ENCODE measurements at places on chromosomes 2 and 18.

- DNase-seq, result no peak
These were observed 77.2 kb upstream of the TTN start for GRCh38 chr2:178884440-178884839.

DNA sequence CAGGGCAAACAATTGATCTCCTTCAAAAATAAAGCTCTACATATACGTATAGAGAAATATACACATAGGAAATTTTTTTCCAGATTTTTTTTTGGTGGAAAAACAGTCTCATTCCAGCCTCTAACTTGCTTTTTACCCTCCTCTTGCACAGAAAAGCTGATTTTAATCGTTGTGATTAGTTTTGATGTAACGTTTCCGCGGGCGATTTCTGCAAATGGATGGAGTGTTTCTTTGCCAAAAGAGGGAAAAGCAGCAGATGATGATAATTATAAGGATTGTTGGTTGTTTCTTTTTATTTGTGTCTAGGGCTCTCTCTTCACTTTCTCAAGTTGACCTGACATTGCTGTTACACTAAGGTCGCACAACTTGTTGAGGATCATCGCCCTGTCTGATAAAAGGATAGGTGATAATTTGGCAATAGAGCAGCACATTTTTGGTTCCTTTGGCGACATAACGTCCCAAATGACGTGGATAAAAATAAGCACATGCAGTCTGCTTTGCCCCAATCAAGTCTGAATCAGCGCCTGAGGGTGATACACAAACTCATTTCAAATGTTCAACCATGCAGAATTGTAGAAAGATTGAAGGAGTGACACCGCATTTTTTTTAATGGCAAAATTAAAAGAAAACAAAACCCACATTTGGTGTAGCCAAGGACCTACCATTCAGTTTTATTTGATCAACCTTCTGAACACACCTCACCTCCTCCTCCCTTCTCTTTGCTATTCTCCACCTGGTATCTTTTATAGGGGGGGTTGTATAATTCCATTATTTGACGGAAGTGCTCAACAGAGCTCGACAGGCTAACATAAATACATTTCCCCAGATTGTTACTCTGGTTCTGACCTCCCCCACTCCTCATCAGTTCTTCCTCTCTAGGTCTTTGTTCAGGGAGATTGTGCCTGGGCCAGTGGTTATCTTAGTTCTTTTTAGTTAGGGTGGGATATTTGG, 109.6 kb upstream of the KCTD1 start:
- no peak for DNase-seq

GRCh38 chr2:143698888-143699570, 569.8 kb downstream of the ARHGAP15 start:
- DNase-seq, result no peak

GRCh38 chr2:224875841-224876240, 159.7 kb upstream of the CCDC195 start:
- DNase-seq, result no peak

- DNase-seq, result no peak
These were observed 42.7 kb downstream of the NPPC start for GRCh38 chr2:231883468-231883881.

DNA sequence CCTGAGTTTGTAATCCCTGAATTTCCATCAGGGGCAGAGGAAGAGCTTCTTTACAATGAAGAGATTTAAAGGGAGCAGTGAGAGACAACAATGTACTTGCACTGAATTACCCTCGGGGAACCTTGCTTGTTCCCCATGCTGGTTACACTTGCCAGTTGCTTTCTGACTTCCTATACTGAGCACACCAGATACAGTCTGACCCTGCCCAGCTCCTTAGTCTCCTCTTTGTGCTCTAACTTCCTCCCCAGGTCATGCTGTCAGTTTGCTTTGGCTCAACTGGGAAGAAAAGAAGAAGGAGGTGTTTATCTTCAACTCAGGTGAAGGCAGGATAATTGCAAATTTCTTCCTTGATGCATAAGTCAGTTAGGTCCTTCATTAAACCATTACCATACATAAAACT, 658.4 kb downstream of the NYAP2 start:
- DNase-seq, result no peak

- no peak for DNase-seq
These were observed 43.4 kb downstream of the FAM98A start for GRCh38 chr2:33555681-33556080.

- DNase-seq, result peak; percentile 60
These were observed 19.6 kb upstream of the YPEL5 start for GRCh38 chr2:30127016-30127893.

- no peak for DNase-seq
These were observed 11.8 kb downstream of the RBFA start for GRCh38 chr18:80046011-80046410.

GRCh38 chr18:22468554-22468891, 50.8 kb upstream of the CTAGE1 start:
- no peak for DNase-seq

GRCh38 chr2:8472545-8473323, 209.1 kb upstream of the ID2 start:
- no peak for DNase-seq

- DNase-seq, result no peak
These were observed 5.6 kb upstream of the HS6ST1 start for GRCh38 chr2:128324008-128324896.

DNA sequence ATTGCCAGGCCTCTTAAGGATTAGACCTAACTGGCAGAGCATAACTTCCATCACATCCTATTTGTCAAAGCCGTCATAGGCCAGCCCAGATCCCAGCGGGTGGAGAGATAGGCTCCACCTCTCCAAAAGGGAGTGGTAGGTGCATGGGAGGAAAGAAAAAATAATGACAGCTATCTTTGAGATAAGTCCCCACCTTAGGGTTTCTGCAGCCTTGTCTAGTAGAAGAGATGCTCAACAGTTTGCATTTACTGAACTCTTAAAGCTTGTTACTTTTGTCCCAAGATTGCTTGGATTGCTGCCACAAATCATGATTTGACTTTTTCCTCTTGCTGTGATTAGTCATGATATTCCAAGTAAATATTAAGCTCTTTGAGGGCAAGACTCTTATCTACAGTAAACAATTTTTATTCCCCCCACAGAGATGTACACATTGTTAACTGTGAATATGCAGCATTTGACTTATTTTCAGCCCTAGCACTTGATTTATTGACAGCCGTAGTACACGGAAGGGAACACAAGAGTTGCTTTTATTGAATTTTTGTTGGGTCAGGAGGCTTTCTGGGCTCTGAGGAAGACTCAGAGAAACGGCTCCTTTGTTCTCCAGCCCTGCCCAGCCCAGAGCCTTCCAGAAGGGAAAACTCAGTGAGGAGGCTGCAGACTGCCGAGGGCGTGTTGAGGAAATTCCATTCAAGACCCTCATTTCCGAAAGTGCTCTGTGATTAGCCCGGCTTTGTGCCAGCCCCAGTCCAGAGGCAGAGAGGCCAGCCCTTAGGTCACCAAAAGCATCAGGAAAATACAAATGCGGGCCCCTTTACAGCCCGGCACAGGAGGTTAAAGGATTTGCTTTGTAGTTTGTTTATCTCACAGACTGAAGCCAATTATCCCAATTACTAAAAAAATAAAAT, 75.5 kb upstream of the ZNF532 start:
- peak; percentile 76 for DNase-seq

- DNase-seq, result peak; percentile 70
These were observed 193.0 kb upstream of the NETO1 start for GRCh38 chr18:73060666-73061288.

- peak; percentile 55 for DNase-seq
These were observed 23.7 kb downstream of the EFEMP1 start for GRCh38 chr2:55899881-55900280.

DNA sequence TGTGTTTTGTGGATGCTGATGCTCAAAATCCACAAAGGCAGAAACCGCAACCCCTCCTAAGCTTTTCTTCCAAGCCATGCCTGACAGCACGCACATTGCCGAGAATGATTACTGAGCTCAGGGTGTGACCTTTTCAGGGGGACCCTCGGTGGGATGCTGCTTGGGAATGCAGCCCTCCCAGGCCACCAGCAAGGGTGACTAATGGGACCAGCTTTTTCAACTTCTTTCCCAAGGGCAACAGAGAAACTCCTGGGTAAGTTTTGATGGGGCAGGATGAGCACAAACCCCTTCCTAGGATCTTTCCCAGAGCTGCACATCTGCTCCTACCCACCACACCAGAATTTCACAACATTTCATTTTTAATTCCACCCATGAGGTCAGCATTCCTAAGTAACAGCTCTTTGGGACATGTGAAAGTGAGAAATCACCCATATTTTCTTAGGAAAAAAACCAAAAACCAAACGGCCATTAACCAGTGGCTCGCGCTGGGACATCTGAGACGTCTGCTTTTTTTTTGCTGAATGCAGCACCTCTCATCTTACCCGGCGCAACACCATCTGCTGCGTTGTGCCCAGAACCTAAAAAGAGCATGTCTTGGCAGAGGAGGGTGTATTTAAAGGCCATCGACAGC, 119.0 kb downstream of the ARL4C start:
- peak; percentile 99 for DNase-seq

- DNase-seq, result peak; percentile 50
These were observed 10.7 kb downstream of the MRPL44 start for GRCh38 chr2:223967981-223968380.

- no peak for DNase-seq
These were observed 17.4 kb downstream of the TTC39C start for GRCh38 chr18:24031916-24032315.

GRCh38 chr2:219429958-219430606, 4.6 kb upstream of the SPEG start:
- DNase-seq, result no peak

- no peak for DNase-seq
These were observed 108.5 kb upstream of the SMAD7 start for GRCh38 chr18:49059028-49059834.

DNA sequence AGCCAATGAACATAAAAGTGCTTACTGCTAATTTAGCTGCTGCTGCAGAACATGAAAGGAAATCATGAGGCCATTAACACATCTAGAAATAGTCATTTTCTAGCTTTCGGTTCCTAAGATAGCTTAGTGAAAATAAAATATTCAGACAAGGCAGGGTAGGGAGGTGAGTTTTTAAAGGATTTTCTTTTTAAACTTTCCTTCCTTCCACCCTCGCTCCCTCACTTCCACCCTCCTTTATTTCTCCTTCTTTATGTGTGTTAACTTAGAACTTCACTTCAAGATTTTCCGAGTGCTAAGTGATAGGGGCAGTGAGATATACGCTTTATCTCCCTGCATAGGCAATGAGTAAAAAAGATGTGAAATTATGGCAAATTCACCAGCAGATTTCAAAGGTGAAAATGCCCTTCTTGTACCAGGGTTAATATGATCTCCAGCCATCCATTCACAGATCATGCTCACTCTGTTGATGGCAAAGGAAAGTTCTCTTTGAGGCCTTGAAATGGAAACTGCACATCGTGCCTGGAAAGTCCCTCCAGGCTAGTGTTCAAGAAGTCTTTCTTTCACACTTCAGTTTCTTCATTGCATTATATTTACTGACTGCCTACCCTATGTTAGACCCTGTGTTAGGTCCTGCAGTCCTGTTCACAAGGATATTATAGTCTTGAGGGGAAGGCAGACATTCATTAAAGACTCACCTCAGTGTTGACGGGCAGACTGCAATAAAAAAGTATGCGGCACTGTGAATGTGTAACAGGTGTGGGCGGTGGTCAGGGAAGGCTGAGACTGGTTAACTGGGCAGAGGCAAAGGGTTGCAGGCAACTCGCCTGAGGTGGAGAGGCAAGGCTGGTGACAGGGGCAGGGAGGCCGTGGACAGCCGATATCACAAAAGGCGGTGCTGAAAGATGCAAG, 200.8 kb downstream of the PLCL1 start:
- DNase-seq, result no peak

DNA sequence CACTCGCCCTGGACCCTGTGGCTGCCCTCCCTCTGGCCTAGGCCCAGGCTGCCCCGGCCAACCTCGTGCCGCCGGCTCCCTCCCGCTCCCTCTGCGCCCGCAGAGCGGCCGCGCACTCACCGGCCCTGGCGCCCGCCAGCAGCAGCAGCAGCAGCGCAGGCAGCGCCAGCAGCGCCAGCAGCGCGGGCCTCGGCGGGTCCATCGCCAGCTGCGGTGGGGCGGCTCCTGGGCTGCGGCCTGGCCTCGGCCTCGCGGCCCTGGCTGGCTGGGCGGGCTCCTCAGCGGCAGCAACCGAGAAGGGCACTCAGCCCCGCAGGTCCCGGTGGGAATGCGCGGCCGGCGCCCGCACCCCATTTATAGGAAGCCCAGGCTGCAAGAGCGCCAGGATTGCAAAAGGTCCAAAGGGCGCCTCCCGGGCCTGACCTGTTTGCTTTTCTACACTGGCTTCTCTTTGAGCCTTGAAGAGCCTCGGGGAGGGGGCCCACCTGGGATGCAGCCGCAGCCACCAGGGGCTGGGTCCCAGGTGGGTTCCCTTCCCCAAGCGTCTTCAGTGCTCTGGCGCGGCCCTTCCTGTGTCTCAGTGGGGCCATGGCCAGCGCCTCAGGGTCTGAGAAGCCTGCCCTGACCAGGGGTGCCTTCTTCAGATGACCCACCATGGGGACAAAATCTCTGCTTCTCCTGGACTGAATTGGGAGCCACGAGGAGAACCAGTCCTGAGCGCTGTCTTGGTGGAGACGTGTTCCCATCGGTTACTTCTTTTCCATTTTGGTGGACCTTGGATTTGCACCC, at the start of gene APOB:
TSS of gene APOB (minus strand) at position 330 of the 789 bp plus-strand sequence. CDS start at position 202, 128 bp downstream.
- DNase-seq, result no peak

GRCh38 chr18:48771641-48772375, 179.0 kb downstream of the SMAD7 start:
- no peak for DNase-seq

DNA sequence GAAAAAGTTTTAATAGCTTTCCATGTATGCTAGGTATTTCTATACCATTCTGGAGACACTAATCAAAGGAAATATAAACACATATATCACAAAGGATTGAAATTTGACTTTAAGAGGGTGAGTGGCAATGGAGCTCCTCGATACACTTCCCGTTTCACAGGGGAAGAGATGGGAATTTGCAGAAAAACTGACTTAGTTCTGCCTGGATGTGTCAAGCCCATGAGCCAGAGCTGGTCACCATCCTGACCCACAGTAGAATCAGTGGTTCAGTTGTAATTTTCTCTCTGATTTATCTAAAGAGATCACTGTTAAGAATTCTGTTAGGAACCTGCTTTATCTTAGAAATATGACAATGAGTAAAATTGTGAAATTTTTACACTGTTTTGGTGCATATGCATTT, 34.2 kb downstream of the PLCL1 start:
- no peak for DNase-seq

- no peak for DNase-seq
These were observed 4.1 kb downstream of the FEV start for GRCh38 chr2:218980735-218981389.

DNA sequence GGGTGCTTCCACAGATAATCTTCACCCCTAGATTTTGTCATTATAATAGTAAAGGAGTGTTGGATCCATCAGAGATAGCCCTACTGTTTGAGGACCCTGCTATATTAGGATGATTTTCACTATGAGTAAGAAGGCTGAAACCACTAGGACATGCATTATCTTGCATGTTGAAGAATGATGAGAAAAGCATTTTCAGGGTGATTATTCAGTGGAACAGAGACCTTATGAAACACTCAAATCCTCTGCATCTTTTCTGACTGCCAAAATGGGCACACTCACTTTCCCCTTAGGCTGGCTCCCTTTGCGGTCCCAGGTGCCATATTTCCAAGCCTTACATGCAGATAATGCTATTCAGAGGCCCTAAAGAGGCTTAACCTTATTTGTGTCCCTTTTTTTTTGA, 296.9 kb downstream of the RND3 start:
- DNase-seq, result no peak

Data from fibroblast of skin of back (primary cell).